Kidney (tissue), 22 donors: ENCODE measurements at places on chromosomes 2 and 18. TPM values are rescaled to one million over a fixed set of nuclear protein-coding genes. Genes with fewer than 3 reads are reported as not detected.

Gene SCN3A
- total RNA-seq = 6.3 TPM

- no peaks in the 10 kb centered on the region for H3K36me3 ChIP-seq
- no peaks in the 10 kb centered on the region for H3K27me3 ChIP-seq
- H3K27ac ChIP-seq = no peak overlapping the region
- DNase-seq = no peak
- H3K4me1 ChIP-seq = no peaks in the 10 kb centered on the region
Observed at GRCh38 chr2:151976945-151977353, 121.9 kb downstream of the CACNB4 start.

DNA sequence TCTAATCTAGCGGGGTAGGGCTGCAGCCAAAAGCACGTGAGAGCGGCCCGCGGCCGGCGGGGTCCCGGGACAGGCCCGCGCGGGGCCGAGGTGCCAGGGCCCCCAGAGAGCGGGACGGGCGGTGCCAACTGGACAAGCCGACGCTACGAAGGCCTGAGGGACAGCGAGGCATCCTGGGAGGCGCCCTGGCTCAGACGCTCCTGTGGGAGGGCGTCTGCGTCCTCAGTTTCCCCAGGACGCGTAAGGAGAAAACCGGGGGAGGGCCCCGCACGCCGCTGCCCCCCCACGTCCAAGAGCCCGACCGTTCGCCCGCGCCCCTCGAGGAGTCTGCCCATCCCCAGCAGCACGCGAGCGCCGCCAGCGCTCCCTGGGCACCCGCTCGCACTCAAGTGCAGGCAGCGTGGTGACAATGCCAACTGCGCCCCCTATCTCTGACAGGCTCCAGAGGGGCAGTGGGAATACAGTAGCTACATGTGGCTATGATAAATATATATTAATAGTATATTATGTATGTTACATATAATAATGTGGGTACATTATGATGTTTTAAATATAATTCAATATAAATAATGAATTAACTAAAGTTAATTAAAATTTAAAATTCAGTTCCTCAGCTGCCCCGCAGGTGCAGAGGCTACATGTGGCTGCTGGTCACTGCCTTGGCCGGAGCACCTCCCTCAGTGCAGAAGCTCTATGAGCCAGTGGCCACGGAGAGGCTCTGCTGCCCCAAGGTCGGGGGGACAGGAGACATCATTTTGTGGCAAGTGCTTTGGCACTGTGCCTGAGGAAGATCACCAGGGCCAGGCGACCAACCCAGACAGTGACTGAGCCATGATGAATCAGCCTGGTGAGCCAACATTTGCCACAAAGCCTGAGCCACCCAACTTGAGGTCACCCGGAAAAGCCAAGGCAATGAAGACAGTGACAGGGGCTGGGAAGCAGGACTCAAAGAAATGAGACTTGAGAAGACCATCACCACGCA lies 5.5 kb upstream of the SFT2D3 start:
- no peaks in the 10 kb centered on the region for H3K36me3 ChIP-seq
- no peak overlapping the region for H3K27ac ChIP-seq
- H3K27me3 ChIP-seq = no peaks in the 10 kb centered on the region
- H3K4me1 ChIP-seq = no peaks in the 10 kb centered on the region
- DNase-seq = peak; percentile 84

DNA sequence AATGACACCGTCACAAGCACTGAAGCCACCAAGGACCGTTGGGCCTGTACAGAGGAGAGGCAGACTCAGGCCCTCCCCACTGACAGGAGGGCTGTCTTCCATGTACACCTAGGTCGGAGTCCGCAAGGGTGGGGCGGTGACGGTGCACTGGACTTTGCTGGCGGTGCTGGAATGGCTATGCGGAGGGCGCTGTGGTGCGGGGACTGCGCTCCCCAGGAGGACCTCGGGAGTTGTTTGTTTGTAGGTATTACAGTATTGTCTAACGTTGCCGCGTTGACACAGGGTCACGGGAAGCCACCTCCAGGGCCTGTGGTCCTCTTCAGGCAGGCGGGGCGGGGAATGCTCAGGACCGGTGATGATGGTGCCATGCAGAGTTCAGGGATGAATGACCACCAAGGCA lies 126.2 kb downstream of the TPO start:
- no peak overlapping the region for H3K27ac ChIP-seq
- H3K4me3 ChIP-seq = no peak overlapping the region
- H3K36me3 ChIP-seq = no peaks in the 10 kb centered on the region
- no peaks in the 10 kb centered on the region for H3K27me3 ChIP-seq
- H3K4me1 ChIP-seq = no peaks in the 10 kb centered on the region
- DNase-seq = no peak

DNA sequence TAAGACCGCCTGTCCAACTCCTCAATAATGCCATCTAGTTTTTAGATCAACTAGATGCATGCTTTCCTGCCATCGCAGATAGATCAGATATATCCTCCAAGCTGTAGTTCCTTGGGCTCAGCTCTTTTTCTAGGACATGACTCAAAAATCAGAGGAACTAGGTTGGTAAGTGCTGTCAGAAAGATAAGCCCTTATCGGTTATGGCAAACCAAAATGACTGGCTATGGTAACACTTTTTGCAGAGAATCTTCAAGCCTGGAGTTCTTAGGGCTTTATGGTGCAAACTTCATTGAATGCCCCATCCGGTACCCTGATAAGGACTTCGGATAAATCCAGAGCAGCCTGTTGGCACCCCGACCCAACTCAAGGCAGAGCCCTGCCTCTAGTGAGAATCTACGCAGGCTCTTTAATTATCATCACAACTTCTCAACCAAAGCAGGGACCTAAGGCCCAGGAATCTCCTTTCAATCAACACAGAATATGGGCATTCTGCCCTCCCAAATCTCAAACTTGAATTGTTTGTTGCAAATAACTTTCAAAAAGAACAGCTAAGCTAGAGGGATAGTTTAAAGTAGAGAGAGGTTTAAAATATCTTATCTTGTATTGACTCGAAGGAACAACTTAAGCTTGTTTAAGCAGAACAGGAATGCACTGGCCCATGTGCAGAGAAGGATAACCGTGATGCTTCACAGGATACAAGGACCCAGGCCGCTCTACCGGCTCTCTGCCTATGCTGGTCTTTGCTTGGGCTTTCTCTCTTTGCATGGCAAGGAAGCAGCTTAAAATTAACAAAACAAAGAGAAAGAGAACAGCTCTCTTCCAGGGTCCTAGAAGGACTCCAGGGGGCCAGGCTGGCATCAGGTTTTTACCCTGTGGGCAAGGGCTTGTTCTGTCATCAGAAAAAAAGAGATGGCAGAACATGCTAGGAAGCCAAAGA lies 3.4 kb upstream of the CYP1B1 start:
- H3K27ac ChIP-seq = no peak overlapping the region
- H3K4me3 ChIP-seq = no peak overlapping the region
- H3K36me3 ChIP-seq = no peaks in the 10 kb centered on the region
- H3K4me1 ChIP-seq = no peaks in the 10 kb centered on the region
- no peak for DNase-seq
- H3K27me3 ChIP-seq = no peaks in the 10 kb centered on the region

DNA sequence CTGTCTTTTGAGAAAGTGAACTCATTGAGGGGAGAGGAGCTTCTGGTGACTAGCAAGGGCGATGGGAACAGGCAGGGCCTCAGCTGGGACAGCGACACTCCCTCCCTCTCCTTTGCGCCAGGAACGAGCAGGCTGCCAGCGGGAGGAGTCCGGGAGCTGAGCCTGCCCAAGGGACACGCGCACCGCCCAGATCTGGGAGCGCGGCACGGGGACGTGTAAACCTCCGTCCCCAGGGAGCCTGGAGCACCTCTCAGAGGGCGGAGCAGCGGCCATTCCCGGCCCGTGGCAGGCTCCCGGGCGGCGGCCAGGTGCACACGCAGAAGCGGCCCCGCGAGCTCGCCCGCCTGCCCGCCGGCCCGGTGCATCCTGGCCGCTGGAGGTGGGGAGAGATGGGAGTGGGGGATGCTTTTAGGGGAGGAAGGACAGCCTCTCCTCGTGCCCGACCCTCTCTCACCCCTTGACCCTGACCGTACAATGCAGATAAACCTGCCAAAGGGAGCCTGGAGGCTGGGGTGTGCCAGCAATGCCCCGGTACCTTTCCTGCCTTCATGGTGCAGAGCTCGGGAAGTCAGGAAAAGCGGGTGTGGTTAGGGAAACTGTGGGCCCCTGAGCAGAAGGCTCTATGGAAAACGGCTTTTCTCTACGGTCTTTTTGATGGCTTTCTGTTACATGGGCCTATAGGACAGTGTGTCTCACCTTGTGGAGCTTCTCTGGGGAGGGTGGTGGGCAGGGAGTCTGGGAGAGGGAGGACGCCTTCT lies 2.2 kb downstream of the AQP4 start:
- no peak overlapping the region for H3K27ac ChIP-seq
- no peaks in the 10 kb centered on the region for H3K4me1 ChIP-seq
- peak overlapping the region; percentile 55 for H3K4me3 ChIP-seq
- no peaks in the 10 kb centered on the region for H3K27me3 ChIP-seq
- H3K36me3 ChIP-seq = no peaks in the 10 kb centered on the region
- DNase-seq = peak; percentile 76

- peaks cover 18% of the 10 kb centered on the region for H3K4me1 ChIP-seq
- peak overlapping the region; percentile 59 for H3K27ac ChIP-seq
- H3K36me3 ChIP-seq = no peaks in the 10 kb centered on the region
- DNase-seq = no peak
- no peaks in the 10 kb centered on the region for H3K27me3 ChIP-seq
Observed at GRCh38 chr2:38109732-38110181, 33.8 kb upstream of the CYP1B1 start.

DNA sequence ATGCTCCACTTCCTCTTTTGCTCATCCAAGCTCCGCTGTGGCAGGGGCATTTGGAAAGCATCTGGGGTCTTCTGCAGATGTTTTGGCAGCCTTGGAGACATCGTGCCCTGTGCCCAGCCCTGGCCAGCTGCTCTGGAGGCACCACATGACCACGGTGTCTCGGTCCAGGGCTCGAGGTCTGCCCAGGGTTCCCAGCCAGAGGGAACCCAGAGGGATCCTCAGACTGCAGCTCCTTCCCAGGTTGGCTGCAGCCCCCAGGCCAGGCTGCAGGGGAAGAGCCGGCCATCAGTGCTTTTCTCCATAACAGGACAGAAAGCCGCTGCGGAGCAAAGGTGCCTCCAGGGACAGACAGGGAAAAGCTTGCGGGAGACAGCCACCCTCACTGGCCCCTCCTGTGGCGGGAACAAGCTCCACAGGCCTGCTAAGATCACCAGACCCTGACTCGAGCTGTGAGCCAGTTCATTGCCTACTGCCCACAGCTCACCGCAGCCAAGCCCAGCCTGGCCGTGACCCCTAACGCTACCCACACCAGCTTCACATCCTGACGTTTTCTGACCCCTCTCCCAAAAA lies 74.7 kb downstream of the SMAD7 start:
- no peaks in the 10 kb centered on the region for H3K27me3 ChIP-seq
- H3K4me1 ChIP-seq = no peaks in the 10 kb centered on the region
- no peak overlapping the region for H3K27ac ChIP-seq
- H3K36me3 ChIP-seq = no peaks in the 10 kb centered on the region
- peak; percentile 75 for DNase-seq
- H3K4me3 ChIP-seq = no peak overlapping the region

GRCh38 chr2:74457549-74458131 lies 598 bp upstream of the WBP1 start:
- H3K27ac ChIP-seq = peak overlapping the region; percentile 97
- peak; percentile 93 for DNase-seq
- H3K4me1 ChIP-seq = peaks cover 12% of the 10 kb centered on the region

DNA sequence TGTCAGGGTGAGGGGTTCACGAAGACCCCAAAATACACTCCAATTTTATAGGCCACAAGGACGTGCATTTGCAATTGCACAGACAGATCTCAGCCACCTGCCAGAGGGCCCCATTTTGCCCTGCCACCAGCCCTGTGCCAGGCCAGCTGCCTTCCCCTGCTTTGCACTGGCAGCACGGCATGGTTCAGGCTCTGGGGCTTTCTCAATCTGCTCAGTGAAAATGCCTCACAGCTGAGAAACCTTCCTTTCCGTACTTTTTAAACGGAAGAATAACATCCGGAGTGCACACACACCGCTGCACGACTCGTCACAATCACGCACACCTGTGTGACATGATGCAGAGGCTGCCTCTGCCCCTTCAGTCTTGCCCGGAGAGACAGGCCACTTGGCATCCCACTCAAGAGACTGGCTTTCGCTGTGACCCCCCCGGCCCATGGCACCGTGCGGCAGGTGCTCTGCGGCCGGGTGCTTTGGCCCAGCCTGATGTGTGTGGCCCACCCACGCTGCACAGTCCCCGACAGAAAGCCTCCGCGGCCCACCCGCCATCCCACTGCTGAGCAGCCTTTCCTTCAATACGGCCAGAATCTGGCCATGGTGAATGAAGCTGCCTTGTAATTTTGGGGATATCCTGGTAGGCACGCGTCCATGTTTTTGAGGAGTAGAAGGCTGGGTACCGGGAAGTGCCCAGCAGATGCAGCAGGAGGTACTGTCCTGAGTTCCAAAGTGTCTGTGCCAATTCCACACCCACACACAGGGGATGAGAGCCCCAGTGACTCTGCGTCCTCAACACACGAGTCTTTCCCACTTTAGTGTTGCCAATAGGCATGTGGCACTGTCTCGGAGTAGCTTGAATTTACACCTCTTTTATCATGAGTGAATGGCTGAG lies 88.8 kb downstream of the USP40 start:
- H3K36me3 ChIP-seq = peaks cover 27% of the 10 kb centered on the region
- H3K27ac ChIP-seq = no peak overlapping the region
- H3K4me3 ChIP-seq = no peak overlapping the region
- no peaks in the 10 kb centered on the region for H3K4me1 ChIP-seq
- no peaks in the 10 kb centered on the region for H3K27me3 ChIP-seq

- no peaks in the 10 kb centered on the region for H3K27me3 ChIP-seq
- no peak overlapping the region for H3K27ac ChIP-seq
- no peak overlapping the region for H3K4me3 ChIP-seq
- no peaks in the 10 kb centered on the region for H3K36me3 ChIP-seq
Observed at GRCh38 chr18:79952456-79952995, 1.1 kb upstream of the SLC66A2 start.

GRCh38 chr2:241323778-241324177 lies 8.1 kb downstream of the SEPTIN2 start:
- H3K4me3 ChIP-seq = no peak overlapping the region
- H3K4me1 ChIP-seq = peaks cover 10% of the 10 kb centered on the region
- H3K27ac ChIP-seq = no peak overlapping the region
- no peaks in the 10 kb centered on the region for H3K27me3 ChIP-seq
- peaks cover 6% of the 10 kb centered on the region for H3K36me3 ChIP-seq
- DNase-seq = no peak

Gene KCNG3
- 0.88 TPM for total RNA-seq

DNA sequence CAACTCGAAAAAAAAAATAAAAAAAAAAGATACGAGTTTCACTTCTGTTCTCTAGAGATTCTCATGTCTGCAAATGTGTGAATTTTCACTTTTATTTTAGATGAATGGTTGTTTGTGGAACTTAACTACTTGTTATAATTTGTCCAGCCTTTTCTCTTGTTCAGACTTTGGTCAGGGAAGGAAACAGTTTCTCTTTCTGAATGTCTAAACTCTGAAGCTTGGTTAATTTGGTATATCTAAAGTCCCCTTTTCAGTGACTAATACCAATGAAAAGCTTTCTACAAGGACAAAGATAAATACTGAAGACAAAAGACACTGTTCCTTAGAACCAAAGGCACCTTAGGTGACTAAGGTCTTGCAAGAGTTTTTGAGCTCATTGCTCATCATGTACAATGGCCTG lies 144.4 kb upstream of the PIEZO2 start:
- no peaks in the 10 kb centered on the region for H3K27me3 ChIP-seq
- H3K4me3 ChIP-seq = no peak overlapping the region
- DNase-seq = no peak
- no peaks in the 10 kb centered on the region for H3K4me1 ChIP-seq

Gene RESP18
- not detected for total RNA-seq
